ENCODE measurements at places on chromosomes 3 and 15. TPM values are rescaled to one million over a fixed set of nuclear protein-coding genes. Genes with fewer than 3 reads are reported as not detected.

The KBTBD8 gene
- total RNA-seq = 2.6 TPM

The CLRN1 gene
- not detected for total RNA-seq

The CGNL1 gene
- total RNA-seq = 1.2 TPM

The FBLN2 gene
- not detected for total RNA-seq

The POC1A gene
- total RNA-seq = 14.3 TPM

The UNC45A gene
- total RNA-seq = 86.2 TPM

The BLM gene
- total RNA-seq = 0.83 TPM

The FYCO1 gene
- total RNA-seq = 18.8 TPM

The GABRB3 gene
- not detected for total RNA-seq

The TAMM41 gene
- 10.3 TPM for total RNA-seq

The ST8SIA2 gene
- total RNA-seq = 4.8 TPM

The TUSC7 gene
- total RNA-seq = not detected

The NME9 gene
- not detected for total RNA-seq

The NOX5 gene
- 0.50 TPM for total RNA-seq

The GOLGA8R gene
- total RNA-seq = 2.0 TPM

The NPAP1 gene
- not detected for total RNA-seq

The MKRN3 gene
- total RNA-seq = 1.3 TPM

The FOXB1 gene
- not detected for total RNA-seq

The ACKR2 gene
- total RNA-seq = 0.52 TPM

The ZNF621 gene
- total RNA-seq = 32.4 TPM

The ACP3 gene
- total RNA-seq = not detected

The SATB1 gene
- 4.4 TPM for total RNA-seq

The OXSM gene
- total RNA-seq = 17.0 TPM

The CCDC54 gene
- not detected for total RNA-seq

The FLNB gene
- 1,038 TPM for total RNA-seq

The RHCG gene
- total RNA-seq = 2.5 TPM

The USP13 gene
- total RNA-seq = 7.8 TPM

The ATP13A5 gene
- 0.17 TPM for total RNA-seq

The PLSCR1 gene
- total RNA-seq = 53.8 TPM

The FOXL2NB gene
- 0.42 TPM for total RNA-seq

Data from mammary epithelial cell (primary cell).